NCI-H1092 treated with DMSO at 0.1 percent for 48 hours (cell line): ENCODE measurements at places on chromosomes 13 and 19.

- no peak for DNase-seq
These were observed 18.3 kb downstream of the ZNF77 start for GRCh38 chr19:2926341-2927031.

DNA sequence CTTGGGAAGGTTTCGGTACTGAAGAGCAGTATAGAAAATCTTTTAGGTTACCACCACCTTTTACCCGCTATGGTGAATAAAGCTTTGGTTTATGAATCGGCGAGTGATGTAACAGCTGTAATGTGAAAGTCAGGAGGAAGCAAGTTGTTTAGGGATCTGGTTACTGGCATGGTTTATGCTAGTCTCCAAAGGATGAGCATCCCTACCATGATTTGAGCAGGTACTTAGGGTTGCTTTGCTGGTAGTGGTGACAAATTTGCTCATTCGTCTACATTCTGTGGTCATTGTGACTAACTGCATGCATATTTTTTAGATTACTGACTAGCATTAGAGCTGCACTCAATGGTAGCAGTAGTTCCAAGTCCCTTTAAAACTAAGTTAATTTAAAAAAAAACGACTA lies 104.1 kb downstream of the FRY start:
- no peak for DNase-seq

DNA sequence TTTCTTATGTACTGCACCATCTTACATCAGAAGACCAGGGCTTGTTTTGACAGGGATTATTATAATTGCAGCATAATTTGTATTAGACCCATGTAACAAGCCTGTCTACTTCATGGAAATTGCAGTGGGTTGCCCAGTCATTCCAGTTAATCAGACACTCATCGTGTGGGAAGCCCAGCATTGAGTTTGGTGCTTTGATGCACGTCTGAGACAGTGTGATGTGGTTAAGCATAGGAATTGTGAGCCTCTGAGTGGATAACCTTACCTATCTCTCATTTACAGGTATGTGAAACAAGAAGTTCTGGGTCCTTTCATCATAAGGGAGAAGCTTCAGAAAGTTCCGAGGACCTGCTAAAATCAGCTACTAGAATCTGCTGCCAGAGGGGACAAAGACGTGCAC lies 12.8 kb downstream of the RGCC start:
- no peak for DNase-seq

DNA sequence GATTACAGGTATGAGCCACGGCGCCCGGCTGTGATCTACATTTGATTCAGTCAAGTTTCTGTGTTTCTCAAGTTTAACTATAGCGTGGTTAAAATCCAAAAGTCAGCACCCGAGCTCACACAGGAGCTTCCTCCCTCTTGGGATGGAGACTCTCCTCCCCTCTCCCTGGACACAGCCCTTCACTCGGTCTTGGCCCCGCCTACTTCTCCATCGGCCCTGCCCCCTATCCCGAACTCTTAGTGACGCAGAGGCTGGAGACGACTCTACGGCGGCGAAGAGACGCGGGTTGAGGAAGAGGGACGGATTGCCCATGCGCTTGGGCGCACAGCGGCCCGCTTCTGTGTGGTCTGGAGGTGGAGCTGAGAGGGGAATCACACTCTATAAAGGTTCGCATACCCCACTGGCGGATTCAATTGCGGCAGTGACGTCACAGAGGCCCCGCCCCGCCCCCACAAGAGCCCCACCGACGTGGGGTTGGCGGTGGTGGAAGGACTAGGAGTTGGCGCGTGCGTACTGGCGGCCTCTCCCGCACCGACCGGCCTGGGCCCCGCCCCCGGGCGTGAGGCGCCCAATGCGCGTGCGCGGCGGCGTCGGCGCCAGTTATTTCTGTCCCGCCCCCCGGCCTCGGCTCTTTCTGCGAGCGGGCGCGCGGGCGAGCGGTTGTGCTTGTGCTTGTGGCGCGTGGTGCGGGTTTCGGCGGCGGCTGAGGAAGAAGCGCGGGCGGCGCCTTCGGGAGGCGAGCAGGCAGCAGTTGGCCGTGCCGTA lies at the start of gene TRIM28:
Gene TRIM28, plus strand, starts transcription at position 239 of the 765 bp plus-strand sequence. CDS start 694 bp downstream, outside the sequence.
- DNase-seq = no peak

DNA sequence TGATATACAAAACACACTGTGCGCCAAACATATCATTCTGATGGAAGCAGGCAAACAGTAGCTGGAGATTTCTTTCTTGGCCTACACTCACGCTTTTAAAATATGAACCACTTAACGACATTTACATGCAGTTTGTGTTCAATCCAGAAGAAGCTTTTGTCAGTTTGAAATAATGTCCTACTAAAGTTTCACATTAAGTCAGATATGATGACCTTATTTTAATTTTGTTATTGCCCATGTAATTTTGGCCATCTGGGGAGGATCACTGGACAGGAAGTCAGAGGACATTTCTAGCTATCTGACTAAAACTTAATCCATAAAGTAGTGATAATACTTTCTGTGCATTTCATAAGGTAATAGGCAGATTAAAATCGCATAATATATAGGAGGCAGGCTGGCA lies 98.1 kb downstream of the DCLK1 start:
- no peak for DNase-seq

DNA sequence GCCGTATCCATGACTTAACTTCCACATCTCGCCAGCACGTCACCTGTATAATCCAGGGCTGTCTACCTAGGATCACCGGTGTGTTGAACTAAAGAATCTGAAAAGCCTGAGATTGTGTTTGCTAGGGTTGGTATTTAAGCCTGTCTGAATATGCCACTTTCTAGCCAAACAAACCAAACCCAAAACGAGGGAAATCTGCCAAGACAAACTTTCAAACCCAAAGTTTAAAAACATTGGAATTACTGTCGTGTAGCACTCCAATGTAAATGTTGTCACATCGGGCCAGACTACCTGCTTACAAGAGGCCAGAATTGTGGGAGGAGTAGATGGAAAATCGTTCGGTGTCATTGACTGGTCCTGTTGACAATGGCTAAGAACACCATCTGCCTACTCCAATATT lies 747.8 kb downstream of the EFNB2 start:
- DNase-seq = no peak

- DNase-seq = no peak
These were observed 320.3 kb downstream of the ATP8A2 start for GRCh38 chr13:25692099-25692498.

GRCh38 chr13:105452895-105453294 lies 1082.6 kb downstream of the EFNB2 start:
- no peak for DNase-seq

DNA sequence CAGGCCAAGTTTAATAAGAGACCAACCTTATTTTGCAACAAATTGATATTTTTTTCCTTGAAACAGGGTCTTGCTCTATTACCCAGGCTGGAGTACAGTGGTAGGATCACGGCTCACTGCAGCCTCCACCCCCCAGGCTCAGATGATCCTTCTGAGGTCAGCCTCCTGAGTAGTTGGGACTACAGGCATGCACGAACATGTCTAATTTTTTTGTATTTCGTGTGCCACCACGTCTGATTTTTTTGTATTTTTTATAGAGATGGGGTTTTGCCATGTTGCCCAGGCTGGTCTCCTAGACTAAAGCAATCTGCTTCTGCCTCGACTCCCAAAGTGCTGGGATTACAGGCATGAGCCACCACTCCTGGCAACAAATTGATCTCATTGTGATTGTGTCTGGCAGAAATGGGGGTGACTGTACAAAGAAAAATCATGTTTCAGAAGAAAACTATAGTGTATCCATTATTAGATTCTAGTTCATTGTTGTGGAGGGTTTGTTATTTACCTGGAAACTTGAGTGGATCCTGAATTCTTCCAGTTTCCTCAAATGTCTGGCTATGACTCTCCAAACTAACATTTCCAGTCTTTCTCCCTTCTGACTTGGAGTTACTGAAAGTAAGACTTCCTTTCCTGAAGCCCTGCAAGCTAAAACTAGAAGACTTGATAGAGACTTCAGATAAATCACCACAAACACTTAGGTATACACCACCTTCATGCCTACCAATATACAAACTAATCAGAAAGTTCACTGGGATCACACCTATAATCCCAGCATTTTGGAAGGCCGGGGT lies 17.3 kb upstream of the AKT2 start:
- DNase-seq = no peak

- no peak for DNase-seq
These were observed 8.3 kb upstream of the OXGR1 start for GRCh38 chr13:97002581-97002980.

DNA sequence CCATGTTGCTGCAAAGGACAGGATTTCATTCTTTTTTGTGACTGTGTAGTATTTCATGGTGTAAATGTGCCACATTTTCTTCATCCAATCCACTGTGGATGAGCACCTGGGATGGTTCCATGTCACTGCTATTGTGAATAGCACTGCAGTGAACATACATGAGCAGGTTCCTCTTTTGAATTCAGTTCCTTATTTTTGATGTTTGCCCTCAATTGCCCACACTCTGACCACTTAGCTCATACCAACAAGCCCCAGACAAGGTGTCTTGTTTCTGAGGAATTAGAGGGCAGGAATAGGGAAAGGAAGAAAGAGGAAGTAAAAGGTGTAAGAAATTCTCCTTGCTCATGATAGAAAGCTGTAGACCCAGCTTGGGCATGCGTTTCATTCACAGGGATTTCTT lies 244.2 kb upstream of the ZNF507 start:
- no peak for DNase-seq
